ENCODE measurements at places on chromosomes 16 and 17.
A peak's percentile ranks its signal among the peaks of the same experiment; 100 is the strongest.

DNA sequence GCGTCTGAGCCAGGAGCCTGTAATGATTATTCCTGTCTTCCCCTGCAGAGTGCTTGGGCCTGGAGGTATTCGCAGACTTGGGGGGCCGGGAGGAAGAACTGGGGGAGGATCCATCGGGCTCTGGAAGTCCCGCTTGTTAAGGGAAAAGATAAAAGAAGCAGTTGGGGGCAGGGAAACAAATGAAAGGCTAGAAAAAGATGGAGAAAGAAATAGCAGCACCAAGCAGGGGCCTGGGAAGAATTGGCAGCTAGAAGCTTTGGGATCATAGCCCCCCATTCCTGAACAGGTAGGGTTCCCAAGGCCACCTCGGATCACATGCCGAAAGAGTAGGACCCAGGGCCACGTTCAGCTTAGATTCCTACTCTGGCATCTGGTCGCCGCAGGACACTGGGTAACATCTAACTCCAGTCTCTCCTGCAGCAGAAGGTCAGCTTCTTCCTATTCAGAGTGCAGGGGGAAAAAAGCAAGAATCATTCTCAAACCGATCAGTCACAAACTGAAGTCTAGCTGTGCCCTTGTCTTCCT lies 23.6 kb downstream of the ADAM11 start:
- no peak for DNase-seq

DNA sequence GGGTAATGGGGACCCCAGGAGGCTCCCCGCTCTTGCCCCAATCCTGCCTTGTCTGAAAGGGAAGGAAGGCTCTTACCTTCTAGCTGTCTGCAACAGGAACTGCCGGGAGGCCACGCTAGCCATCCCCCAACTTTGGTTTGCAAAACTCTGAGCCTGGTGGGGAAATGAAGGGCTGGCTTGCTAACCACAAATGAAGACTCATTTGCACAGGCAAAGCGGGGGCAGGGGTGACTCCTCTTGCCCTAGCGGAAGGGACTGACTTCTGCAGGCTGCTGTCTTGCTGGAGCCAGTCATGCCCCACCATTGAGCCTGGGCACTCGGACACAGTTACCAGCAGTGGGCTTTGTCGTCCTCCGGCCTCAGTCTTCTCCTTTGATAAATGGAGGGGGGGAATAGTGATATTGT lies 52.6 kb downstream of the PLCG2 start:
- peak; percentile 75 for DNase-seq

DNA sequence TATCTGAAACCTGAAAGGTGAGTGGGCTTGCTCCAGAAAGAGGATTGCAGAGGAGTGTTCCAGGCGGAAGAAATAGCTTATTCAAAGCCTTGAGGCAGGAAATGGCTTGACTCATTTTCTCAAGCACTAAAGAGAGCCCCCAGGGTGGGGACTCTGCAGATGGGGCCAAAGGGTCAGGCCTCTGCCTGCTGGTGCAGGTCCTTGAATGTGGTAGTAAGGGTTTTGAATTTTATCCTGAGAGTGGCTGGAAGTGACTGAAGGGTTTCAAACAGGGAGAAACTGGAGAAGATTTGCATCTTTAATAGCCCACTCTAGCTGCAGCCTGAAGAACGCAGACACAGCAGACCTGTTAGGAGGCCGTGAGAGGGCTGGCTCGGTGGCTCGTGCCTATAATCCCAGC lies 144.4 kb downstream of the CCT6B start:
- no peak for DNase-seq

DNA sequence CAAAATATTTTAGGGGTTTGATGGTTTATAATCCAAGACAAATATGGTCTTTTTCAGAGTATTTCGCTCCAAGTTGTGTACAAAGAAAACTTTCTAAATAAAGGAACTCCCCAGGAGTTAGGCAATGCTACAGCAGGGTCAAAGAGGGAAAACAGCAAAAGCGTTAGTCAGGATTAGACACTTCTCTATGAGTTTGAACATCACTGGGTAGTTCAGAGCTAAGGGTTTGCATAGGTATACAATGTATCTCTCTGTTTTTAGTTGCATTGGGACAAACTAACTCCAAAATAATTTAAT lies 34.8 kb downstream of the FAM20A start:
- DNase-seq, result no peak

DNA sequence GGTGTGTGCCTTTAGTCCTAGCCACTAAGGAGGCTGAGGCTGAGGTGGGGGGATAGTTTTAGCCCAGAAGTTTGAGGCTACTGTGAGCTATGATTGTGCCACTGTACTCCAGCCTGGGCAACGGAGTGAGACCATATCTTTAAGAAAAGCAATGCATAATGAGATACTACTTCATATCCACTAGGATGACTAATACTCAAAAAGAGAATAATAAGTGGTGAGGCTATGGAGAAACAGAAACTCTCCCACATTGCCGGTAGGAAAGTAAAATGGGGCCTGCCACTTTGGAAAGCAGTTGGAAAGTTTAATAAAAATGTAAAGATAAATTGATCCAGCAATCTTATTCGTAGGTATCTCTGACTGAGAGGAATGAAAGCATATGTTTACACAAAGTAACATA lies 4.6 kb upstream of the NPIPB2 start:
- no peak for DNase-seq

DNA sequence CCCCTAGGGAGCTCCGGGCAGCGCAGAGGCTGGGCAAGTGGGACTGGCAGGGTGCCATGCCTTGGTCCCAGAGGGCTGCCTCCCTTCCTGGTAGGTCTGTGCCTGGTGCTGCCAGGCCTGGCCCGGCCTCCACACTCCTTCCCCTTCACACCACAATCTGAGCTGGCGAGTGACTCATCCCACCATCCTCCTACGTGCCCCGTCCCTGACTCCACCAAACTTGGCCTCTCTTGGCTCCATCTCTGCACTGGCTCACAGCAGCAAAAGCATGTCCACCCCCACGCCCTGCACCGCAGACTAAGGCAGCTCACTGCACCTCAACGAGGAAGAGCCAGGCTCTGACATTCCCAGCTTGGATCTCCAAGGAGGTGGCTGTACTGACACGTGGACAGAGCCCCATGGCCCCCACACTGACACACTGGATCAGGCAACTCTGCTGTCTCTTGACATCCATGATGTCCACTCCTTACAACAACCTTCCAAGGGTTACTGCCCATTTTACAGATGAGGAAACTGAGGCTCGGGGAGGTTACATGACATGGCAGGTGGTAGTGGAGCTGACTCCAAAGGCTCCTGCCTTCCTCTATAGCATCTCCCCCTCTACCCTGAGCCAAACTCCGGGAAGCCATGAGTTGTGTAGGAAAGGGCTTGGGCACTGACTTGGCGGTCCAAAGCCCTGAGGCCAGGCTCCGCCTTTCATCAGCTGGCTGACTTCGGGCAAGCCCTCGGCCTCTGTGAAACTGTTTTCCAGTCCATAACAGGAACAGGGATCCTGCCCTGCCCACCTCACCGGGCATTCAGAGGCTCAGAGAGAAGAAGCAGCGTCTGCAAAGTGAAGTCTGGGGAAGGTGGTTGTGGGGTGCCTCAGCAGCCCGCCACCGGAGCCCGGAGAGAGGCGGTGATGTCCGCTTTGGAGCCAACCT lies 20.1 kb upstream of the KRT19 start:
- DNase-seq, result peak; percentile 98

DNA sequence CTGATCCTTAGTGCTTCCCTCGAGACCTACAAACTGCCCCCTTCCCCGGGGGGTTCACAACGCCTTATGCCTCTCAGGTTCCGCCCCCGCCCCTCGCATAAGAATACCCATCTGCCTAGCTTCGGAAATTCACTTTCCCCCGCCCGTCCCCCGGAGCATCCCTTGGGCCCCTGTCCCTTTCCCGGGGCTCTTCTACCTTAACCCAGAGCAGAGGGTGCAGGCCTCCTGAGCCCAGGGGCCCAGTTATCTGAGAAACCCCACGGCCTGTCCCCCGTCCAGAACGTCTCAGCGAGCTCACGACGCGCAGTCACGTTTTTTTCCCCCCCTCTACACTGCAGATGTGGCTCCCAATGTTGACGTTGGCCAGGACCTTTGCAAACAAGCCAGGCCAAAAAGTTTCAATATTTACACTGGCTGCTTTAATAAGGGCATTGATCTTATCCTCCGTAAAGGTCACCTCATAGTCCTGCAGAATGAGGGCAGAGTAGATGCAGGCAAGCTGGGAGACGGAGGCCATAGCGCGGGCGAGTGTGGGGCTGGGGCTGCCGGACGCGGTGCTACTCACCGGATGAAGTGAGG lies 1.4 kb upstream of the NBR1 start:
- DNase-seq, result no peak

DNA sequence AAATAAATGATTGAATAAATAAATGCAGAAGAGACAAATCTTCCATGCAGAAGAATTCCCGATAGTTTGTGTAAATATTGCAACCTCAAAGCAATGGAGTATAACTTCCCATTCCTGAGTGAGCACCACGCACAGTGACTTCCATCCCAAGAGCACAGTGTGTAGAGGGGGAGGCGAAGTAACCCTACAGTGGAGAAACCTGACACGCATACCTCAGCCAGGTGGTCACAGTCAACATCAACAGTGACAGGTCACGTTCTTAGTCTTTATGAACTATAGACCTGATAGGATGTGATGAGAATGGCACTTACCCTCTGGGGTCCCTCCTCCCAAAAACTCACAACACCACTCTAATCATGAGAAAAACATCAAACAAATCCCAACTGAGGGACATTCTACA lies 111.6 kb downstream of the DYNLRB2 start:
- DNase-seq, result no peak

- DNase-seq, result no peak
Observed at GRCh38 chr16:74721716-74722115, 21.1 kb upstream of the MLKL start.

- no peak for DNase-seq
Observed at GRCh38 chr16:83669456-83669855, 138.3 kb upstream of the HSBP1 start.

- DNase-seq, result no peak
Observed at GRCh38 chr16:54473226-54473993, 186.8 kb upstream of the IRX3 start.

DNA sequence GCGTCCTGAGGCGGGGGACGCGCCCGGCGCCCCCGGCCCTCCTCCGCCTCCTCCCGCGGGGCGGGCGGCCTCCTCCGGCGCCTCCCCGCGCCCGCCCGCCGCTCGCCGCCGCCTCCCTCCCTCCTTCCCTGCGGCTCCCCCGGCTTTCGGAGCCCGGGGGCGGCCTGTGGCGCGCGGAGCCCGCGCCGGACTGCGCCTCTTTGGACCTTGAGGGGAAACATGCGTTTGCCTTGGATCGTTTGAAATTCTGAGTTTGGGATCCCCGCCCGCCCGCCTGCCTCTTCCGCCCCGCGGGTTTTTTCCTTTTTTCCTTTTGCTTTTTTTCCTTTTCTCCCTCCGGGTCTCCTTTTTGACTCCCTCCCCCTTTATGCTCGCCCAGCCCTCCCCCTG lies 390 bp downstream of the ZNRF1 start:
- no peak for DNase-seq

- no peak for DNase-seq
Observed at GRCh38 chr16:75565640-75566039, 539 bp upstream of the GABARAPL2 start.

DNA sequence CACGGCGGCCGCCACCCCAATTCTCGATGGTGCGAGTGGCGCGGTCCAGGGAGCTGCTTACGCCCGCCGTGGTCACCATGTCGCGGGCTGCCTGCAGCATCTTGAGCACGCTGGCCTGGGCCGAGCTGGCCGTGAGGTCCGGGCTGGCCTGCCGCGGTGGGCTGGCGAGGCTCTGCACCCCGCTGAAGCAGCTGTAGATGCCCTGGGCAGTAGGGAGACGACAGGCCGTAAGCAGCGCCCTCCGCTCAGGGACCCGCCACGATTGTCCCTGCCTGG lies 16.4 kb downstream of the GRIN2C start:
- no peak for DNase-seq

GRCh38 chr16:61969077-61969382 lies 67.2 kb downstream of the CDH8 start:
- DNase-seq, result peak; percentile 0

DNA sequence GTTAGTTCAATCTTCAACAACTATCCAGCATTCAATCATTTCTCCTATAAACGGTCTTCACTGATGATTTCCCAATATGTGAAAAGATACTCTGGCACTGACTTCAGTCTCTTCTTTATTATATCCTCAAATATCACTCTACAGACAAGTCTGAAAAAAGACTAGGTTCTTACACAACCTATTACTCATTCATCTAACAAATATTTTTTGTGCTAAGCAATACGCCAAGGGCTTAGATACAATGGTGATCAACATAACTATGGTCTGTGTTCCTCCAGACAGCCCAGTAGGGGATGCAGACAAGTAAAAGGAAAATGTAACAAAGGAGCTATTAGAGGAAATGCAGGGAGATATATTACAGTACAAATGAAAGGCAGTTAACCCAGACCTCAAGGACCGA lies 63.9 kb downstream of the MYO1D start:
- DNase-seq, result peak; percentile 77

- DNase-seq, result no peak
Observed at GRCh38 chr17:12773153-12773552, 16.1 kb upstream of the ARHGAP44 start.

DNA sequence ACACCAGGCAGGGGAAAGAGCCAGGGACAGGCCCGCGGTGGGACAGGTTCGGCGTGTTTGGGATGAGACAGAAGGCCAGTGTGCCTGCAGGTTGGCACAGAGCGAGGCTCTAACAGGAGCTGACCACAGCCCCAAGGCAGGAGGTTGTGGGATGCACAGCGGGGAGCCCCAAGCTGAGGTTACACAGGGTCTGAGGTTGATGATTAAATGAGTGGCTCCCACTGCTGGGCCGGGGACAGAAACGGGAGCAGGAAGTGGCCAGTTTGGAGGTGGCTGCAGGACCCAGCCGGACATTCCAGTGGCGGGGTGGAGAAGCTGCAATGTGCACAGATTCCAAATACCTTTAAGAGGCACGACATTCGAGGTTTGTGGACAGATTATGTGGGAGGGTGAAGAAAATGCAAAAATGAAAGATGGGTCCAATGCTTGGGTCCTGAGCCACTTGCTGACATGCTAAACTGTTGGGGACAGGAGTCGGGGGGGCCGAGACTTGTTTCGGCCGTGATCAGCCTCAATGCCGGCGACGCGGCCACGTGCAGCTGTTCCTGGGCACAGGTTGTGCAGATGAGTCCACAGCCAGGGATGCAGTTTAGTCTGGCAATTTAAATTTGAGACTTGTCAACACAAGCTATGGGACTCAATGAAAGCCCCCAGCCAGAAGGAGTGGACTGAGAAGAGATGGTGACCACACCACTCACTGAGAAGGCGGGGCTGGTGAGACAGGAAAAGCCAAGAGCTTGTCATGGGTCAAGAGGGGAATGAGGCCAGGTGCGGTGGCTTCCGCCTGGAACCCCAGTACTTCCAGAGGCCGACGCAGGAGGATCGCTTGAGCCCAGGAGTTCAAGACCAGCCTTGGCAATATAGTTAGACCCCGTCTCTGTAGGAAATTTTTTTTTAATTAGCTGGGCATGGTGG lies 8.7 kb downstream of the ENPP7 start:
- DNase-seq, result no peak

Measured in fibroblast of skin of right quadriceps (primary cell).